ENCODE measurements at places on chromosomes 1 and 21. TPM values are rescaled to one million over a fixed set of nuclear protein-coding genes. Genes with fewer than 3 reads are reported as not detected.

RHBG gene
- 4.2 TPM for total RNA-seq

- DNase-seq, result no peak
- peaks cover 12% of the 10 kb centered on the region for H3K36me3 ChIP-seq
- no peak overlapping the region for H3K27ac ChIP-seq
Observed at GRCh38 chr21:42836402-42836666, 43.0 kb downstream of the WDR4 start.

- H3K4me1 ChIP-seq, result no peaks in the 10 kb centered on the region
- H3K27me3 ChIP-seq, result no peaks in the 10 kb centered on the region
- no peaks in the 10 kb centered on the region for H3K36me3 ChIP-seq
- no peak for DNase-seq
Observed at GRCh38 chr21:27480841-27481261, 514.0 kb upstream of the ADAMTS5 start.

GRCh38 chr1:175713381-175713780 lies 30.0 kb downstream of the TNR start:
- no peaks in the 10 kb centered on the region for H3K4me1 ChIP-seq
- H3K36me3 ChIP-seq, result no peaks in the 10 kb centered on the region
- H3K4me3 ChIP-seq, result no peak overlapping the region
- H3K27me3 ChIP-seq, result no peaks in the 10 kb centered on the region
- no peak for DNase-seq
- no peak overlapping the region for H3K27ac ChIP-seq

DNA sequence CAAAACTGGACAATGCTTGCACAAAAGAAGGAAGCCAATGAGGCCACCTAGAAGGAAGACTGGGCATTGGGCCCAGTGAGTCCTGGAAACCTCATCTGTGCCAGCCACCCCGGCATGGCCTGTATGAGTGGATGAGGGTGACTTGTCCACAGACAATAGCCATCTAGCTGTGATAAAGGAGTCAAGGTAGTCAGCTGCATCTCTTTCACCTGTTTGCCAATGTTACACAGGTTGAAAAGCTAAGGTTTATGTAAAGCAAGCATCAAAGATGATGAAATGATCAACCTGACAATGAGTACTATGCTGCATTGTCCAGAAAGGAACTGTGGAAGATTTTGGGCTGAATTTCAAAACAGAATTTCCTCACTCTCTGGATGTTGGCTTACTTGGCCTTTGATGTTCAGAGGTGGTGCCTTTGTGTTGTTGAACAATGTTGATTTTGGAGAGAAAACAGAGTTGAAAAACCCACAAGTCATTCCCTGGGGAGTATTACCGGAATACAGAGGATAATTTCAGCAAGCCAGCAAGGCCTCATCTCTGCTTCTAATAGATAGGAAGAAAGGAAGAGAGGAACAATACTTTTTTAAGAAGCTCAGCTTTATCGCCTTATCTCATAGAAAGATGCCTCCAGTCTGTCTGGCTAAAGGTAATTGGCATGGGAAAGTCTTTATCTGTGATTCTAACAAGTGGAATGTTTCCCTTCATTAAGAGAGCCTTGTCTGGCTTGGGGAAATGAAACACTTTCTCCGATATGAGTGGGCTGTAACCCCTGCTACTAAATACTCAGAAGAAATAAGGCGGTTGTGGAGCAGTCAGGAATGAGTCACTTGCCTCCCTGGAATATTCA lies 11.4 kb upstream of the SELE start:
- H3K27ac ChIP-seq, result no peak overlapping the region
- DNase-seq, result peak; percentile 12
- no peaks in the 10 kb centered on the region for H3K27me3 ChIP-seq
- H3K36me3 ChIP-seq, result no peaks in the 10 kb centered on the region

DNA sequence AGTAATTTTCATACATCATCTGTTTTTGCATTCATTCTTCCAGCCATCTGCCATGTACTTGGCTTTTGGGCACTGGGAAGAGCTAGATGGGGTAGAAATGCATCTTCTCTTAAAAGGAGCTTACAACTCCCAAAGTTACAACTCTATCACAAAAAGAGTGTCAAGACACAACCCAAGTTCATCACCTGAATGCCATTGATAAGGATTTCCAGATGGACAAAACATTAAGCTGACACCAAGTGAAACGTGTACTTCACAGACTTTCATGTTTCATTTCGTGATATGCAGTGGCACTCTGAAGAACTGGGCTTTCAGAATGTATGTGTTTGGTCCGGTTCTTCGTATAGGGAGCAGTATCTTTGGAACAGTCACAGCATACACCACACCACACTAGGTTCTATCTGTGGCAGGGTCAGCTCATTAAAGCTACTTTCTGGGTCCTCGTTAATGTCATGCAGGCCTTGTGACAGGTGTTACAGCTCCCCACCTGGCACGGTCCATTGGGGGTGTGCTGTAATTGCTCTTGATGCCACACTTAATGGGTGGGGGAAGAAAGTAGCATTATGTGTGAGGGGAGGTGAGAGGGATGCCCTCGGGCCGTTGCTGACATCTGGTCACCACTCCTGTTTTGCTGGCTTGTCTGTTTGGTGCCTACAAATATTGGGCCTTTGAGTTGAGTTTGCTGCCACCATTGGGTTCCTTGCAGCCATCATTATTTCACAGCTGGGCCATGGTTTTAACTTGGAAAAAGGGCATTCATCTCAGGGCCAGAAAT lies 164.9 kb downstream of the NFIA start:
- H3K36me3 ChIP-seq, result no peaks in the 10 kb centered on the region
- H3K27ac ChIP-seq, result no peak overlapping the region
- no peak overlapping the region for H3K4me3 ChIP-seq
- H3K4me1 ChIP-seq, result no peaks in the 10 kb centered on the region
- H3K27me3 ChIP-seq, result no peaks in the 10 kb centered on the region

- H3K4me3 ChIP-seq, result no peak overlapping the region
- no peak for DNase-seq
- H3K27ac ChIP-seq, result no peak overlapping the region
- no peaks in the 10 kb centered on the region for H3K36me3 ChIP-seq
- H3K27me3 ChIP-seq, result no peaks in the 10 kb centered on the region
Observed at GRCh38 chr1:232283864-232284263, 346.1 kb downstream of the SIPA1L2 start.

DNA sequence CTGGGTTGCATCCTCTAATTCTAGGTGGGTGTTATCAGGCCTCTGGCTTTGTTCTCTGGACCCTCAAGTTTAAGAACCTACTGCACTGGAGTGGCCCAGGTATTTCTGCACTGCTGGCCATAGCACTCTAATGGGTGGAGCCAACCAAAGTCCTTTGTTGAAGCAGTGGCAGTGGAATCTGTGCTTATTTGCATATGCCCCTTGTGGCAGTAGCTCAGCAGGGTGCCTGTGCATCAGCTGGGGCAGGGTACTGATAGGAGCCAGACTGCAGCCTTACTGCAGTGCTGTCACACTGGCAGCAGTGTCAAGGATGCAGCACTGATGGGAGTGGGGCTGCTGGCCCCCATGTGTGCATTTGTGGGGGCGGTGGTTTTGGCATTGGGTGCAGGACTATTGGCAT lies 660.6 kb downstream of the LRRIQ3 start:
- no peak overlapping the region for H3K27ac ChIP-seq
- no peaks in the 10 kb centered on the region for H3K4me1 ChIP-seq
- no peak overlapping the region for H3K4me3 ChIP-seq
- H3K27me3 ChIP-seq, result no peaks in the 10 kb centered on the region

NEK7 gene
- 65.5 TPM for total RNA-seq

GRCh38 chr1:244833734-244834542 lies 1.5 kb upstream of the COX20 start:
- H3K27ac ChIP-seq, result peak overlapping the region; percentile 99
- peak; percentile 88 for DNase-seq
- H3K27me3 ChIP-seq, result no peaks in the 10 kb centered on the region
- H3K4me3 ChIP-seq, result peak overlapping the region; percentile 97

DNA sequence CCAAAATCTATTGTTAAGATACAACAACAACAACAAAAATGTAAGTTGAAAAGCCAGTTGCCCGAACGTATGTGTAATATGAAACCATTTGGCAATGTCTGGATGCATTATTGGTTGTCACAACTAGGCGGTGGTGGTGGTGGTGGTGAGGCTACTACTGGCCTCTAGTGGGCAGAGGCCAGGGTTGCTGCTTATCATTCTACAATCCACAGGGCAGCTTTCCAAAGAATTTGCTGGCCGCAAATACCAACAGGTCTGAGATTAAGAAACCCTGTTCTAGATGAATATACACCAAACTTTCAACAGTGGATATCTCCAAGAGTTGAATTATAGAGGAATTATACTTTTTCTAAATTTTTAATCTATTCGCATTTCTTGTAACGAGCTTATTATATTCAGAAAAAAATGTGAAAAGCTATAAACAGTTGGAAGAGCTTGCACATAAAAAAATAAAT lies 26.8 kb upstream of the ZNF697 start:
- no peak overlapping the region for H3K27ac ChIP-seq
- H3K4me1 ChIP-seq, result peaks cover 4% of the 10 kb centered on the region
- H3K36me3 ChIP-seq, result no peaks in the 10 kb centered on the region
- no peaks in the 10 kb centered on the region for H3K27me3 ChIP-seq

TIE1 gene
- total RNA-seq, result 46.3 TPM

GJA8 gene
- 2.4 TPM for total RNA-seq

PCNT gene
- 26.1 TPM for total RNA-seq

CFHR3 gene
- 2.1 TPM for total RNA-seq

GRCh38 chr1:228073857-228074545 lies 8.5 kb upstream of the ARF1 start:
- peaks cover 6% of the 10 kb centered on the region for H3K27me3 ChIP-seq
- no peak overlapping the region for H3K4me3 ChIP-seq
- no peaks in the 10 kb centered on the region for H3K36me3 ChIP-seq
- H3K27ac ChIP-seq, result no peak overlapping the region
- no peaks in the 10 kb centered on the region for H3K4me1 ChIP-seq
- peak; percentile 84 for DNase-seq

KIF21B gene
- total RNA-seq, result 5.6 TPM

DNA sequence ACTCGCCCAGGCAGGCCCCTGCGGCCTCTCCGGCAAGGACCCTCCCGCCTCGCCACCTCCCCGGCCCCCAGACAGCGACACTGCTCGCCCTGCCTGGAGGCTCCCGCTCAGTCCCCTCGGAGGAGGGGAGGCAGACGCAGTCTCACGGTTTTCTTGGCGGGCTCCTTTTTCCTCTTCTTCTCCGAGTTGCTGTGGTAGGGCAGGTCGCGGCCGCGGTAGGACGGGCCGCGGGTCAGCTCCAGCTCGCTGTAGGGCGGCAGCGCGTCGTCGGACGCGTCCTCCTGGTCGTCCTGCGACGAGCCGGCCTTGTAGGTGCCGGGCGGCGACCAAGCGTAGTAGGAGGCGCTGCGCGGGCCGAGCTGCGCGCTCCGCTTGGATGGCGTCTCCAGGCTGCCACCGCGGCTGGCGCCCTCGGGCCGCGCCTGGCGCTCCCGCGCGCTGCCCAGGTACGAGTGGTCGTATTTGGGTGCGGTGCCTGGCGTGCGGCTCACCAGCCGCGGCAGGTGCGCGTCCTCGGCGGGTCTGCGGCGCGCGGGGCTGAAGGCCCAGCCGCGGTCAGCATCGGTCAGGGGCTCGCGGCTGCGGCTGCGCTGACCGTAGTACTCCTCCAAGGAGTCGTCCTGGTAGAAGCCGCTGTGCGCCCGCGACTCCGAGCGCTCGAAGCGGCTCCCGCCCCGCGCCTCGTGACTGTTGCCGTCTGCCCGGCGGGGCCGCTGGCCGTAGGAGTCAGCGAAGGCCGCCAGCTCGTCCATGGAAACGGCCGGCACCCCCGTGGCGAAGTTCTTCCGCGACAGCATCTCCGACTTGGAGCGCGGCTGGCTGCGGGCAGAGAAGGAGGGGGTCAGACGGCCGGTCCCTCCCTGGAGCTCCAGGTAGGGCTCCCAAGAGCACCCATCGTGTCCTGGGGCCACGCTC lies 44.8 kb upstream of the TADA1 start:
- H3K27ac ChIP-seq, result no peak overlapping the region
- H3K4me1 ChIP-seq, result no peaks in the 10 kb centered on the region
- H3K36me3 ChIP-seq, result no peaks in the 10 kb centered on the region
- peak overlapping the region; percentile 31 for H3K4me3 ChIP-seq

PTAFR gene
- 16.4 TPM for total RNA-seq

GRCh38 chr1:187928288-187928687 lies 1099.5 kb downstream of the PLA2G4A start:
- no peaks in the 10 kb centered on the region for H3K36me3 ChIP-seq
- no peak overlapping the region for H3K4me3 ChIP-seq
- no peak overlapping the region for H3K27ac ChIP-seq
- DNase-seq, result peak; percentile 40
- no peaks in the 10 kb centered on the region for H3K4me1 ChIP-seq

DNA sequence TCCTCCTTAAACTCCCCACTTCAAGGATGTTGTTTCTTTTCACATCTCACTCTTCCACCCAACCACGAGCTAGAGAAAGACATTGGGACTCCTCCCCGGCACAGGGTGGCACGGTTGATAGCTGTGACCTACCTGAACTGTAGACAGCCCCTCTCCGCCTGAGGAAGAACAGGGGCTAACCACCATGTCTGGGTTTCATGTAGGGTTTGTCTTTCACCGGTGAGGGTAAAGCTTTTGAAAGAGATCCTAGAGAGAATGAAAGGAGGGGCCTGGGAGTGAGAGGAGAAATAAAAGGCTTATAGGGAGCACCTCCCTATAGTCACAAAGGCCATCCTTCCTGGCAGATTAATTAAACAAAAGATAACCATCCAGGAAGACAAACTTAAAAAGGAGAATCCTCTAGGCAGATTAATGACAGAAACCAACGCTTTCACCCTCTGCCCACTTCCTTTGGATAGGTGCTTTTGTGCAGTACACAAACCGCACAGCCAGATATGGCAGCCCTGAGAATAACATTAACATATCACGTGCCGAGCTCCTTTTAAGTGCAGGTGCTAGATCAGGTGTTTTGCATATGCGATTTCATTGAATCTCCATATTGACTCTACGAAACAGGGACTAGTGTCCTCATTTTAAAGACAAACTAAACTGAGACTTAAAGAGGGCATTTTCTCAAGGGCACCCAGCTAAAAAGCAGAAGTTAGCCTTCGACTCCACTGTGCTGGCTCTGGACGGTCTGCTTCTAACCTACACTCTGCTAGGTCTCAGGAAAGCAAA lies 178.1 kb upstream of the RUNX1 start:
- H3K36me3 ChIP-seq, result no peaks in the 10 kb centered on the region
- H3K27ac ChIP-seq, result no peak overlapping the region
- H3K4me1 ChIP-seq, result no peaks in the 10 kb centered on the region
- no peak for DNase-seq

LCE3E gene
- total RNA-seq, result not detected

DNA sequence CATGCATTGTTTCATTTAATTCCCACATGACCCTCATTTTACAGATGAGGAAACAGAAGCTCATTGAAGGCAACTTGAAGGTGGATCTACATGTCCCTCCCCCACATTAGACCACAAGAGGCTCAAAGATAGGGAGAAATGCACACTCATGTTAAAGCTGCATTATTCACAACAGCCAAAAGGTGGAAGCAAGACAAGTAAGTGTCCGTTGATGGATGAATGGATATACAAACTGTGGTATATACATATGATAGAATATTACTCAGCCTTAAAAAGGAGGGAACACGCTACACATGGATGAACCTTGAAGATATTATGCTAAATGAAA lies 149.7 kb upstream of the JUN start:
- H3K27ac ChIP-seq, result no peak overlapping the region
- peaks cover 6% of the 10 kb centered on the region for H3K4me1 ChIP-seq
- DNase-seq, result no peak
- H3K36me3 ChIP-seq, result no peaks in the 10 kb centered on the region
- no peaks in the 10 kb centered on the region for H3K27me3 ChIP-seq
